ENCODE measurements at places on chromosomes 5 and 9.
A peak's percentile ranks its signal among the peaks of the same experiment; 100 is the strongest.

DNA sequence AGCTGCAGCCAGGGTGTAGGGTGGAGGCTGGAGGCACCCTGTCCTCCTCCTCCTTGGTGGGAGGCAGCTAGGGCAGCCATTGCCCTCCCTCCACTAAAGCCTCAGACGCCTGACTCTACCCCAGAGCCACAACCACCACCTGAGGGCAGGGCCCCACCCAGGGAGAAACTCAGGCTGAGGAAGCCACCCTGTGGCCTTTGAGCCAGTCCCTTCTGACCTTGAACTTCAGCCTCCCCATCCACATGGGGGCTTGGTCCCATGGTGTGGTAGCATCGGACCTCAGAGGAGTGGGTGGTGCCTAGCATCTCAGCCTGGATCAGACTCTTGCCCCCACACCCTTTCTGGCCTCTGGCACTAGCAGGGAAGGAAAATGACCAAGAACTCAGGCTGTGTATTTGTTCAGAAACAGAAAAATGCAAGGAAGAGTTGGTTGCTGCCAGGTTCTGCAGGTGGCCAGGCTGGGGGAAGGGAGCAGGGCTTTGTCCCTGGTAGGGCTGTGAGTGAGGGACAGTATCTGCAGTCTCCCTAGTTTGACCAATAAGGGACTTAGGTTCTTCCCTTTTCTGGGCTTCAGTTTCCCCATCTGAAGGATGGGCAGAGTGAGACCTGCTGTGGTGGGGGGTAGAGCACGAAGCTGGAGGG is 3.2 kb downstream of the DAB2IP start:
- DNase-seq, result no peak

- no peak for DNase-seq
These were observed 417.4 kb downstream of the GABRG2 start for GRCh38 chr5:162484986-162485385.

GRCh38 chr9:117093891-117094844 is 320.7 kb downstream of the ASTN2 start:
- no peak for DNase-seq

- DNase-seq, result no peak
These were observed 492 bp upstream of the NEK6 start for GRCh38 chr9:124257070-124257843.

DNA sequence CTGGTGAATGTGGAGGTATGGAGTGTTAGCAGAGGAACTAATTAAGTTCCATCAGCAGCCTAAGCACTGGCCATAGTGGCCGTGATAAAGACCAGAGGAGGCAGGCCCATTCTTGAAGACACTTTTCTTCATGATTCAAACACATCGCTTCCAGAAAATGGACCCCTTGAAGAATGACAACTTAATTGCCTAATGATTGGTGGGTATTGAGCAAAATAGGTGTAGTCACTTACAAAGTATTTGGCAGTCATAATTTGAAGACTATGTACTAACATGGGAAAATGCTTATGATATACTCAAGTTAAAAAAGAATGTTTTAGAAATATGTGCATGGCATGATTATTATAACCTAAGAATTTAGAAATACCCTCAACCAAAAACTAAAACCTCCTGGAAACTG is 44.8 kb downstream of the MEGF10 start:
- no peak for DNase-seq

DNA sequence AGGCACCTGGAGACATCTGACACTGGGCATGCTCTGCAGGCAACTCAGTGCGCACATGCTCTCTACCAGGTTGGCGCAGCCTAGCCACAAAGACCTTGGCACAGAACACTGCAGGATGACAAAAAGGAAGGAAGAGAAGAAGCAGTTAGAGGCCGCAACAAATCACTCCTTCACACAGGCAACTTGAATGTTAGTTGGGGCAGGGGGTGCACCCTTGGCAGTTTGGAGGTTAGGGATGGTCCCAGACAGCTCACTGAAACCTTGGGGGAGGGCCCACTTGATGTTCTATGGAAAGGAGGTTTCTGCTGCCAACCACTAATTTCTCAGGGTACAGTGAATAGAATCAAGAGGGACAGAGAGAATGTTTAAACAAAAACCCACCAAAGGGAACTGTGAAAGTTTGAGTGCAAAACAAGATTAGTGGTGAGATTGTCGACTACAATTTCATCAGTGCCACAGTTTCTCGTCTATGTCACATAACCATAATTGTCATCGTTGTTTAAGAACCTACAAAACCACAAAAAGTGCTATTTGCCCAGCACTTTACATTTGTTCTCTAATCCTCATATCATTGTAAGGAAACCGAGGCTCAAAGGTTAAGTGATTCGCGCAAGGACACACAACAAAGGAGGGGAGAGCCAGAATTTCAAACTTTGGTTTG is 48.7 kb downstream of the FBXW11 start:
- no peak for DNase-seq

DNA sequence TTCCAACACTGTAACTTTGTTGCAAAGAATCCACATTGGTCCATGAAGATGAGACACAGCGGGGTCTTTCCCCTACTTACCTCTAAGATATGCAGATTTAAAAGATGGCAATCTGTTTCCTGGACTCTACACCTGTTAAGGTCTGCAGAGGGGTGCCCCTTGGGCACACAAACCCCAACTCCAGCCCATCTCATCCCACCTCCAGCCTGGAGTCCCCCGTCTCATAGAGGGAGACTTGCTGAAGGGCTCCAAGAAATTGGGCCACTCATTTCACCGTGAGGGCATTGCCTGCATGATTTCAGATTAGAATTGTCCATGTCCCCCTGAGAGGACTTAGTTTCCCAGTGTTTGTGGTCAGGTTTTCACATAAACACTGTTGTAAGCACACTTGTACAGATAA is 365.7 kb downstream of the IRX2 start:
- no peak for DNase-seq

- no peak for DNase-seq
These were observed 229.9 kb downstream of the DOCK8 start for GRCh38 chr9:444528-444927.

DNA sequence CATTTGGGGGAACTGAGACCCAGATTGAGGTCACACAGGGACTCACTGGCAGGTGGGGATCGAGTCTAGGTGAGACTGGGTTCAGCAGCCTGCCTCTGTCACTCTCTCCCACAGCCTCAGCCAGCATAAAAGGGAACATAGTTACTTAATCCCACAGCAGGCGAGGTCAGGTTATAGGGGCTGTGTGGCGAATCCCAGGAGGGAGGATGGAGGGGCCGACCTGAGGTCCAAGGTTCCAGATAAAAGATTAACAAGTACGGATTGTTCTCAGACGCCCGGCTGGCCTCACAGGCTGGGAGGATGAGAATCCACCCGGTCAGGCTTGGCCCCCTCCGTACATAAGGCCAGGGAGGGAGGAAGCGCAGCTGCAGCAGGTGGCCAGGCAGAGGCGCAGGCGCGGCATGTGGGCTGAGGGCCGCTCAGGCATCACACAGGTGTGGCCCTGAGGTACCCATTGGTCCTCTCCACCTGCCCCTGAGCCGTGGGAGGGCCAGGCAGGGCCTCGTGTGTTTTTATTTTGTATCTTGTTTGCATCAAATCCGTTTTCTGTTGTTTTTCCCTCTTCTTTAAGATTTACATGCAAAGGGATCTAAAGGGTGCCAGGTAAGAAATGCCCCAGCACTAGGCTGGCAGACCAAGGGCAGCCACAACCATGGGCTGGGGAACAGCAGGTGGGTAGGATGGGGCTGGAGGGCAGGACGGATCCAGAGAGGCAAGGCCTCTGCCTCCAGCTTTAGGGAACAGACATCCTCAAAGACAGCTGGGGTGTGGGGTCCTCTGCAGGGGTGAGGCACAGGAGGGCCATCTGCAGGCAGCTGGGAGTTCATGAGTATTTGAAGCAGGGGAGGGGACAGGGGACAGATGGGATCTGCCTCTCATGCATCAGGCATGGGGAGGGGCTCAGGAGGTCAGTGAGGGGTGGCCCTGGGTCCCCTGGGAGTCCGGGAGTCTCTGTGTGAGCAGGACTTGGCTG is 3.6 kb downstream of the SUSD3 start:
- DNase-seq, result no peak

- DNase-seq, result no peak
These were observed 67.0 kb upstream of the SIMC1 start for GRCh38 chr5:176171171-176171760.

- no peak for DNase-seq
These were observed 1.4 kb upstream of the RANBP17 start for GRCh38 chr5:170860415-170860814.

DNA sequence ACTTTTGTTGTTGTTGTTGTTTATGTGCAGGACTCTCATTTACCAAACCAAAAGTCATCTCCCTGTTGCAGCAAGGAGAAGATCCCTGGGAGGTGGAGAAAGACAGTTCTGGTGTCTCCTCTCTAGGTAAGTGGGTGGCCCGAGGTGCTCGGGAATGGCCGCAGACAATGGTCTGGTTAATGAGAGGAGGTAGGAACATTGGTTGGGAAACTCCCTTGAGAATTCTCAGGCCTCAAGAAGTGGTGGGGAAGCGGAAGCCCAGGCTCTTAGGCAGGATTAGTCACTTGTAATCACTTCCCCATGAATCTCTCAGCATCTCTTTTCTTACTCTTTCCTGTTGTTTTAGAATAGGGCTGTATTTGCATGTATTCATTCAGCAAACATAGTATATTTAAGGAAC is 7.2 kb downstream of the ZNF354B start:
- DNase-seq, result no peak

GRCh38 chr9:122819791-122820489 is 8.4 kb downstream of the PDCL start:
- no peak for DNase-seq

- no peak for DNase-seq
These were observed 27.5 kb upstream of the GABBR2 start for GRCh38 chr9:98736226-98736625.

GRCh38 chr9:97441729-97442128 is 29.8 kb downstream of the TDRD7 start:
- no peak for DNase-seq

DNA sequence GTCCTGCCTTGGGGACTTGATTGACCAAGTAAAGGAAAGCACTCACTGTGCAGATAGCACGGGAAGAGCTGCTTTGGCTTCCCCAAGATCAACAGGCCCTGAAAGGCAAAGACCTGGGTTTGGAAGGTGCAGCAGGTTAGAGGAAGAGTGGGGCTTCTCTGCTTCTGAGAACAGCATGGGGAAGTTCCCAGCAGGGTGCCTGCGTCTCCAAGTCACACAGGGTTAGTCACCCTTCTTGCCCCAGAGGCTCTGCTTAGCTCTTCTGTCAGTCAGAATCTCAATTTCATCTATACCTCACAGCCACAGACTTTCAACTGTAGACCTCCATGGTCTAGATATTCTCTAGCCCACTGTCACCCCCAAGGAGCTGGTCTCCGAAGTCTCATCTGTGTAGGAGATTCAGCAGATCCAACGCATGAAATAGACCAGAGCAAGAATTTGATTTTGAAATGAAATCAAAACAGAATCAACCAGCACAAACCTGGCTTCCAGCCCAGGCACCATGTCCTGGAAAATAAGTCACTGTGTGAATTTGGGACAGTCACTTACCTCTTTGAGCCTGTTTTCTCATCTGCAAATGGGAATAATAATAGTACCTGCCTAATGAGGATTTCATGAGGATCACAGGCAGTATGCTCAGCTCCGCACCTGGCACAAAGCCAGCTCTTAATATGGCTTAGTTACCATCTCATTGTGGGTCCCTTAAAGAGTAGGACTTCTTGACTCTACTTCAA is 64.0 kb downstream of the SFXN1 start:
- DNase-seq, result no peak

DNA sequence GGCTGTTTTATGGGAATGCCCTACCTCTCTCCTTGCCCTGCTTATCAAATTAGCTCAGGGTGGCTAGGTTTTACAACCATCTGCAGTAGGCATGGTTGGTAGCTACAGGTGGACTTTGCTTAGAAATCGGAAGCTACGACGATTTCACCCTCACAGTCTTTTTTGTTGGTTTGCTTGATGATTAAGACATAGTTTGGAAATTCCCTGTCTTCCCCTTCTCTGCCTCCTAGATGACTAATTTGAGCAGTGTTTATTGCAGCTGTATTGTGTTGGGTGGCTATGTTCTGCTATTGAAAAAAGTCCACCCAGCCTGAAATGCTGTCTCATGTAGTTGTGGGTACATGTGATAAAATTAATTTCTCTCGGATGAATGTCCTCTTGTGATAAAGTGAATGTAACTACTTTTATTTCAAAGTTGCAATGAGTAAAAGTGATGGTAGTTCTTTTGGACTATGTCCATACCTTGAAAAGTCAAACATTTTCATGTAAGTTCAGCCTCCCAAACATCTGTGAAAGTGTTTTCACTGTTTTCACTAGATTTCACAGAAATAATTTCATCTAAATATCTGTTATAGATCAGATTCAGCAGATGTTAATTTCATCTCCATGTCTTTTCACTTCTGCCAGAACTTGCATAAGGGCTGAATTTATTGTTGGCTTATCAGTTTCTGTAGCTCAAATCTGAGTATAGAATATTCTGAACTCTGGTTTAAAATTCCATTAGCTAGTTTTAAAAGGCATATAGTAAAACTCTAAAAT is 37.3 kb upstream of the FYB1 start:
- peak; percentile 66 for DNase-seq

GRCh38 chr9:124496075-124496449 is 11.1 kb downstream of the NR5A1 start:
- no peak for DNase-seq

GRCh38 chr5:34047143-34047542 is 4.1 kb upstream of the C1QTNF3 start:
- DNase-seq, result no peak

- DNase-seq, result no peak
These were observed 198.0 kb downstream of the GNA14 start for GRCh38 chr9:77450085-77450475.

DNA sequence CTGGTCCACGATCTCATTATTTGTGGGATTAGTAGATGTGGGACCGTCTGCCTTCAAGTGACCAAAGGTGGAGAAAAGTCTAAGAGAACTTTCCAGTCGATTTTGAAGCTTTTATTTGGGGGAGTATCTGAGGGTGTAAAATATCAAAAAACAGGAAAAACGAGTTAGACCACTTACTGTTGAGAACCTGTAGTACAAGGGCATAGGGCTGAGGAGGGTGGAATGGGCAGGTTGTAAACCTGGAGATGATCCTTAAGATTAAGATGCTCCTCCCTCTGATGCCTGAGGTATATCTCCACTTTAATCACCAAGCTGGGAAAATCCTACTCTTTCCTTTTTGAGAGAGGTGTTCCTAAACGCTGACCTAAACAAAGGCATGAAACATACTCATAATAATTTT is 32.0 kb upstream of the GTF2H2C start:
- no peak for DNase-seq

GRCh38 chr5:132221781-132222648 is 5.6 kb downstream of the P4HA2 start:
- DNase-seq, result peak; percentile 79

DNA sequence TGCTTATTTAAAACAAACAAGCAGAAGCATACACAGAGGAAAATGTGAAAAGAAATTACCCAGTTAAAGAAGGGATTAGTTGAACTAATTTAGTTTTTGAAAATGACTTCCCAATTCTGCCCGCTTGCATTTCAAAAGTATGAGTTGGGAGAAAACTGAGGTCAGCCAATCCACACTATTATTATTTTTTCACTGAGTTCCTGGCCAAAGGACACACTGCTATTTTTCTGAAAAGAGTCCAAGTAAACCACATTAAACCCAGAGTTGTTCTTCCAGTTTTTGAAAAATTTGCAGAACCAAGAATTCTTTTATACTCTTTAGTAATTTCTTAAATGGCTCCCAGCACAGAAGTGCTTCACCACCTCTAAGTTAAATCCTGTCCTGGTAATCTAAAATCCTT is 7.5 kb downstream of the SMU1 start:
- no peak for DNase-seq

- no peak for DNase-seq
These were observed 46.7 kb upstream of the RIOK2 start for GRCh38 chr5:97229688-97230285.

Data from AG09309 (cell line).